ENCODE measurements at places on chromosomes 12 and 14. TPM values are rescaled to one million over a fixed set of nuclear protein-coding genes. Genes with fewer than 3 reads are reported as not detected.

GRCh38 chr12:92927436-92928281 is 1.4 kb downstream of the EEA1 start:
- no peaks in the 10 kb centered on the region for H3K36me3 ChIP-seq
- peak overlapping the region; percentile 85 for H3K4me3 ChIP-seq
- DNase-seq, result peak; percentile 58
- H3K27me3 ChIP-seq, result no peaks in the 10 kb centered on the region

DNA sequence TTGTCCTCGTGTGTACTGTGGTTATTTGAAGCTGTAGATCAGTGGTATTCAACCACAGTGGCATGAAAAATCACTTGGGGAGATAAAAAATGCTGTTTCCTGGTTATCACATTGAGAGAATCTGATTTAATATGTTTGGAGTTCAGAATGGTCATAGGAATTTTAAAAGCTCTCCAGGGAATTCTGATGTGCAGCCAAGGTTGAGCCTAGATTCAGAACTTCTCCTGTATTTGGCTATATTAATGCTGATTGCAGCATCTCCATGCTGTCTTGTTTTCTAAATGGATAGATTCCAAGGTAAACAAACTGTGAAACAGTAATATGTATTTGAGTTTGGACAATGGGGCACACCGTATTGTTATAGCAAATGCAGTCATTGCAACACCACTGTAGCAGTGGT is 982.2 kb upstream of the FBXO33 start:
- no peaks in the 10 kb centered on the region for H3K27me3 ChIP-seq
- no peak for DNase-seq
- H3K27ac ChIP-seq, result no peak overlapping the region
- no peaks in the 10 kb centered on the region for H3K4me1 ChIP-seq
- no peaks in the 10 kb centered on the region for H3K36me3 ChIP-seq
- H3K4me3 ChIP-seq, result no peak overlapping the region

GRCh38 chr14:76829650-76830421 is 3.6 kb downstream of the LRRC74A start:
- H3K4me1 ChIP-seq, result peaks cover 26% of the 10 kb centered on the region
- peak; percentile 85 for DNase-seq
- H3K27me3 ChIP-seq, result no peaks in the 10 kb centered on the region
- no peaks in the 10 kb centered on the region for H3K36me3 ChIP-seq
- H3K27ac ChIP-seq, result peak overlapping the region; percentile 21

The PTCSC3 gene
- not detected for total RNA-seq

The DAO gene
- total RNA-seq, result not detected

- DNase-seq, result peak; percentile 84
- H3K4me1 ChIP-seq, result peaks cover 9% of the 10 kb centered on the region
- H3K27ac ChIP-seq, result no peak overlapping the region
- H3K36me3 ChIP-seq, result no peaks in the 10 kb centered on the region
- H3K4me3 ChIP-seq, result no peak overlapping the region
Observed at GRCh38 chr12:47995981-47996401, 8.3 kb downstream of the COL2A1 start.

DNA sequence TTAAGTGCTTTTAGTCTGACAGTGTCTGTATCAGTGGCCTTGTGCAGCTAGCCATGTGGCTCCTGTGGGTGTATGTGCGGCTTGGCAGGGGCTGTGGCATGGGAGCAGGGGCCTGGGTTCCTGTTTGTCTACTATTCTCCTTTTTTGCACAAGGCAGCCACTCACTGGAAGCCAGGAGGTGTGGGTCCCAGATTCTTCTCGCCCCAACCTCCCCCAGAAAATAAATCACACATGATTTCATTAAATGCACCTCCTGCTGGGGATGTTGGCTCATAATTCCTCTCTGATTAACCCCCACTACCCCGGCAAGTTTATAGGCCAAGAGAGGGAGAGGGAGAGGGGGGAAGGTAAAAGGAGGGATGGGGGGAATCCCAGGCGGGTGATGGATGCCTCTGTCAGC is 17.6 kb downstream of the CALCOCO1 start:
- no peak overlapping the region for H3K4me3 ChIP-seq
- peaks cover 15% of the 10 kb centered on the region for H3K36me3 ChIP-seq
- H3K4me1 ChIP-seq, result no peaks in the 10 kb centered on the region
- H3K27ac ChIP-seq, result no peak overlapping the region
- H3K27me3 ChIP-seq, result peaks cover 31% of the 10 kb centered on the region

DNA sequence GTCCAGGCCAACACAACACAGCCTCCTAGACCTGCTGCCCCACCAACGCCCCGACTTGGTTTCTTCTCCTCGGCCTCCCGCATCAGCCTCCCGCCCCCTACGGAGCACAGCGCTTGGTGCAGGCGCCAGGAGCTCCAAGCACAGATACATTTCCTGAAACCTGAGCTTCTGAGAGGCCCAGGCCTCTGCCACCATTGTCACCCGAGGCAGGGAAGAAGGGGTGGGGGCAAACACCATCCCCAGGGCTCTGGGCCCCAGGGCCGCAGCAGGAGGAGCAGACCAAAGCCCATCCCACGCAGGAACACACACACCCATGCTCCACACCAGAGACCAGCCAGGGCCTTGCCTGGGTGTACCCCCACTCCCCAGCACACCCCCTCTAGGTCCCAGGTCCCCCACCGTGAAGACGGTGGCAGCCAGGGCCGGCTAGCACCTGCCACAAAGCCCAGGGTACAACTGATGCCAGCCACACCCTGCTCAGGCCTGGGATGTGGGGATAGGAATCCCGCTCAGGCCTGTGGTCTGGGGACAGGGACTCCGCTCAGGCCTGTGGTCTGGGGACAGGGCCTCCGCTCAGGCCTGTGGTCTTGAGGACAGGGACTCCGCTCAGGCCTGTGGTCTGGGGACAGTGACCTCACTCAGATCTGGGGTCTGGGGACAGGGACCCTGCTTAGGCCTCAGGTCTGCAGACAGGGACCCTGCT is 5.4 kb downstream of the JAG2 start:
- no peaks in the 10 kb centered on the region for H3K27me3 ChIP-seq
- H3K36me3 ChIP-seq, result no peaks in the 10 kb centered on the region
- no peak overlapping the region for H3K27ac ChIP-seq
- no peak for DNase-seq
- H3K4me3 ChIP-seq, result no peak overlapping the region

DNA sequence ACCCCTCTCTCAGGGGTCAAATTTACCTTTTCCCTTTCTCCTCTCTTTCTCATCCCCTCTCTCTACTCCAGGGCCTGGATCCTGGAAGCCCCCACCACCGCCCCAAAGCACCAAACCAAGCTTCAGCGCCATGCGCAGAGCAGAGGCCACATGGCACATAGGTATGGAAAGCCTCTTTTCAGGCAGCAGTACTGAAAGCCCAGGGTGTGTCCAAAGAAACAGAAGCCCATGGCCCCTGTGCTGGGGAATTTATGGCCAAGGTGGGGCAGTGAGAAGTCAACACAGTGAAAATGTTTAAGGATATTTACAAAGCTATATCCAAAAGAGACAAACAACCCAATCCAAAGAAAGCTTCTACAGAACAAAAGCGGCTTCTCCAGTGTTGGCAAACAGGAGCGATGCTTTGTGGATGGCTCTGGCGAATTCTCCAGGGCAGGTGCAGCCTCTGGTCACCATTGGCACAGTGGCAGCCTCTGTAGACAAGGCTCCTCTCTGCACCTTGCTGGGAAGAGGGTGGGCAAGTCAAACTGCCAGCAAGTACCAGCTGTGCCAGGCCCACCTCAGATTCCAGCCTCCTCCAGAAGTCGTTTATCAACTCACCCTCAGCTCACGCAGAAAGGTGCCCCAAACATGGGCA is 4.7 kb upstream of the CPNE6 start:
- H3K4me1 ChIP-seq, result peaks cover 5% of the 10 kb centered on the region
- DNase-seq, result no peak
- no peaks in the 10 kb centered on the region for H3K36me3 ChIP-seq
- no peaks in the 10 kb centered on the region for H3K27me3 ChIP-seq
- H3K4me3 ChIP-seq, result no peak overlapping the region
- H3K27ac ChIP-seq, result no peak overlapping the region

DNA sequence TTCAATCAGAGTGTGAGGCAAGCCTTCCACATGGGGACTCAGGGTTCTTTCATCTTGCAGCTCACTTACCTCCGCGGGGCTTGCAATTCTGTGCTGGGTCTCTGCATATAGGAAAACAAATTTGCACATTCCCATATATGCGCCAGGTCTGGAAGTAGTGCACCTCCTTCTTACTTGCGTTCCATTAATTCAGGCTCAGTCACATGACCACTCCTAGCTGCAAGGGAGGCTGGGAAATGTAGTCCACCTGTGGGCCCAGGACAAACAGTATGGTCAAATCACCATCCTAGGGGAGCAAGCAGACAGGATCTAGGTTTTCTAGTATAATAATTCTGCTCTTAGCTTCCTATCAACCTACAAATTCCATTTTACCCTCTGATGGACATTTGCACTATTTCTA is 160.4 kb downstream of the AACS start:
- no peaks in the 10 kb centered on the region for H3K27me3 ChIP-seq
- H3K27ac ChIP-seq, result no peak overlapping the region
- H3K4me3 ChIP-seq, result no peak overlapping the region
- H3K4me1 ChIP-seq, result no peaks in the 10 kb centered on the region
- H3K36me3 ChIP-seq, result no peaks in the 10 kb centered on the region

DNA sequence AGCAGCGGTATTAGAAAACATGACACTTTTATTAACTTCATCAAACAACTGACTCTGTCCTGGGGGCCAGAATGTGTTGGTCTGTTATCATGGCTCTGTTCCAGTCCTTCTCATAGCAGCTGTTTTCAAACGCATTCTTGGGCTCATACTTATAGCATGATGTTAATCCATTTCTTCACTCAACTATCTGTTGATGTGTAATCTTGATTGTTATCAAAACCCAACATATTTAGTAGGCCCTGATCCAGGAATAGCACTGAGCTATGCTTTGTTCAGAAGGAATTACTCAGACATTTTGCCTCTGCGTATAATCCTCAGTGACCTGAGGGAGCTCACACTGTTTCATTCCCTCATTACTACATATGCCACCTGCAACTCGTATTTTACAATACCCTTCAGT is 315.9 kb downstream of the BMP4 start:
- no peak for DNase-seq
- no peak overlapping the region for H3K4me3 ChIP-seq
- no peak overlapping the region for H3K27ac ChIP-seq
- H3K27me3 ChIP-seq, result no peaks in the 10 kb centered on the region
- H3K4me1 ChIP-seq, result no peaks in the 10 kb centered on the region
- no peaks in the 10 kb centered on the region for H3K36me3 ChIP-seq

The CLEC1B gene
- not detected for total RNA-seq

The BMAL2 gene
- total RNA-seq, result 5.8 TPM

- H3K27ac ChIP-seq, result no peak overlapping the region
- DNase-seq, result no peak
- no peaks in the 10 kb centered on the region for H3K27me3 ChIP-seq
- H3K4me1 ChIP-seq, result no peaks in the 10 kb centered on the region
- H3K4me3 ChIP-seq, result no peak overlapping the region
Observed at GRCh38 chr14:64474041-64474440, 8.7 kb downstream of the AKAP5 start.
